ENCODE measurements at places on chromosomes 7 and 10.
A peak's percentile ranks its signal among the peaks of the same experiment; 100 is the strongest.

DNA sequence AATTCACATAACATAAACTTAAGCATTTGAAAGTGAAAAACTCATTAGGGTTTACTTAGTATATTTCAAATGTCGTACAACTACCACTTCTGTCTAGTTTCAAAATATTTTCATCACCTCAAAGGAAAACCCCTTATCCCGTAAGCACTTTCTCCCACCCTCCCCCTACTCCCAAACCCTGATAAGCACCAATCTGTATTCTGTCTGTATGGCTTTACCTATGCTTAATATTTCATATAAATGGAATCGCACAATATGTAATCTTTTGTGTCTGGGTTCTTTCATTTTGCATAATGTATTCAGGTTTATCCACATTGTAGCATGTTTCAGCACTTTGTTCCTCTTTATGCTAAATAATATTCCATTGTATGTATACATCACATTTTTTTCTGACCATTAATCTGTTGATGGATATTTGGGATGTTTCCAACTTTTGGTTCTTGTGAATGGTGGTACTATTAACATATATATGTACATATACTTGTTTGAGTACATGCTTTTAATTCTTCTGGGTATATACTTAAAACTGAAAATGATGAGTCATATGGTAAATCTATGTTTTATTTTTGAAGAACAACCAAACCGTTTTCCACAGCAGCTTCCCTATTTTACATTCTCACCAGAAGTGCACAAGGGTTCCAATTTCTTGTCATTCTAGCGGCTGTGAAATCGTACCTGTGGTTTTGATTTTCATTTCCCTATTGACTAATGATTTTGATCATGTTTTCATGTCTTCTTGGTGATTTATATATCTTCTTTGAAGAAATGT, 6.2 kb upstream of the STARD3NL start:
- DNase-seq = peak; percentile 4

DNA sequence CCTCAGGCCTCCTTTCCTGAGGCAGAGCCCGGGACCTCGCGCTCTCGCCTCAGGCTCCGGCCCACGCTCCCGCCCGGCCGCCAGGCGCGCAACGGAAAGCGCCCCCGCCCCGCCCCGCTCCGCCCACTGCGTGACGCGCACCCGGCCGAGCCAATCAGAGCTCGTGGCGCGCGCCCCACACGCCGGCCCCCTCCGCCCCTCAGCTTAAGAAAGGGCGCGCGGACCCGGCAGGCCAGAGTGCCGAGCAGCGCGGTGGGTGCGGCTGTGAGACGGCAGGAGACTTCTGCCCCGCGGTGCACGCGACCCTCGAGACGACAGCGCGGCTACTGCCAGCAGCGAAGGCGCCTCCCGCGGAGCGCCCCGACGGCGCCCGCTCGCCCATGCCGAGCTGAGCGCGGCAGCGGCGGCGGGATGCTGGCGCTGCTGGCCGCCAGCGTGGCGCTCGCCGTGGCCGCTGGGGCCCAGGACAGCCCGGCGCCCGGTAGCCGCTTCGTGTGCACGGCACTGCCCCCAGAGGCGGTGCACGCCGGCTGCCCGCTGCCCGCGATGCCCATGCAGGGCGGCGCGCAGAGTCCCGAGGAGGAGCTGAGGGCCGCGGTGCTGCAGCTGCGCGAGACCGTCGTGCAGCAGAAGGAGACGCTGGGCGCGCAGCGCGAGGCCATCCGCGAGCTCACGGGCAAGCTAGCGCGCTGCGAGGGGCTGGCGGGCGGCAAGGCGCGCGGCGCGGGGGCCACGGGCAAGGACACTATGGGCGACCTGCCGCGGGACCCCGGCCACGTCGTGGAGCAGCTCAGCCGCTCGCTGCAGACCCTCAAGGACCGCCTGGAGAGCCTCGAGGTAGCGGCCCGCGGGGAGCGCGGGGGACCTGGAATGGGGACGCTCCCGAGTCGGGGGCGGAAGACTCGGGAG, at the start of gene NPTX2:
TSS of gene NPTX2 (plus strand) at position 235 of the 909 bp plus-strand sequence. CDS start at position 412, 177 bp downstream.
- no peak for DNase-seq

GRCh38 chr10:18332048-18332447, 191.8 kb downstream of the CACNB2 start:
- DNase-seq = no peak

- no peak for DNase-seq
These were observed 198.2 kb upstream of the CSTF2T start for GRCh38 chr10:51897560-51897959.

DNA sequence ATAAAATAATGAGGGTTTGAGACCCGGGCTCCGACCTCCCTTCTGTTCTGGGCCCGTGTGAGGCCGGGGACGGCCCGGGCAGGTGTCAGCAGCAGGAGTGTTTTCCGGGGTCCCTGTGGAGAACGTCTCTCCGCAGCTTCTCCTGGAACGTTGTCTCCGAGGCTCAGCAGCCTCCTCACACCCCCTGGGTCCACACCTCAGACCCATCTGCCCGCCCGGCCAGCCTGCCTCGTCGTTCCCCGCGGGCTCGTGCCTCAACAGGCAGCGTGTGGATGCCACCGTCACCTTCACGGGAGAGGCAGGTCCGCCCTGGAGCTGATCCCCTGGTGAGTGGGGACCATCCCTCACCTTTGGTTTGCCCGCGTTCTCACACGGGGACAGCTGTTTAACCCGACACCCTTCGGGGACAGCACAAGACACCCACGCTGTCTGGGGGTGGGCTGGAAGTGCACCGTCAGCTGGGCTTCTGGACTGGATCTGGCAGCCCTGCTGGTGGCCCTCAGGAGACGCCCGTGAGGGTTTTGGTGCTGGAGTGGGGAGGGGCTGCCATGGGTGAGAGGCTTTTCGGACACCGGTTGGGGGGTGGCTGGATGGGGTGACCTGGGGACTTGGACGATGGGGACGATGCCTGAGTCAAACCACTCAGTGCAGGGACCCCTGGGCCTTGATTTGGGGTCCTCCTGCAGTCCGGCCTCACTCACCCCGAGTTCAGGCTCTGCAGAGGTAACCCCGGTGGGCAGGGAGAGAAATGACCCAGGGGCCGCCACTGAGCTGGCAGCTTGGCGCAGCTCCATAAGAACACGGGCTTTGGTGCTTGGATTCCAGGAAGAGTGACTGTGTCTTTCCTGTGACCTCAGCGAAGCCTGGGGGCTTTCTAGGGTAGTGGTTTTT, 131.7 kb downstream of the DNAJB6 start:
- no peak for DNase-seq

- no peak for DNase-seq
These were observed 55.6 kb upstream of the MKLN1 start for GRCh38 chr7:131272086-131272485.

GRCh38 chr7:25391295-25391861, 163.1 kb upstream of the NPVF start:
- no peak for DNase-seq

GRCh38 chr7:144134116-144134515, 11.1 kb downstream of the OR2A14 start:
- DNase-seq = no peak

DNA sequence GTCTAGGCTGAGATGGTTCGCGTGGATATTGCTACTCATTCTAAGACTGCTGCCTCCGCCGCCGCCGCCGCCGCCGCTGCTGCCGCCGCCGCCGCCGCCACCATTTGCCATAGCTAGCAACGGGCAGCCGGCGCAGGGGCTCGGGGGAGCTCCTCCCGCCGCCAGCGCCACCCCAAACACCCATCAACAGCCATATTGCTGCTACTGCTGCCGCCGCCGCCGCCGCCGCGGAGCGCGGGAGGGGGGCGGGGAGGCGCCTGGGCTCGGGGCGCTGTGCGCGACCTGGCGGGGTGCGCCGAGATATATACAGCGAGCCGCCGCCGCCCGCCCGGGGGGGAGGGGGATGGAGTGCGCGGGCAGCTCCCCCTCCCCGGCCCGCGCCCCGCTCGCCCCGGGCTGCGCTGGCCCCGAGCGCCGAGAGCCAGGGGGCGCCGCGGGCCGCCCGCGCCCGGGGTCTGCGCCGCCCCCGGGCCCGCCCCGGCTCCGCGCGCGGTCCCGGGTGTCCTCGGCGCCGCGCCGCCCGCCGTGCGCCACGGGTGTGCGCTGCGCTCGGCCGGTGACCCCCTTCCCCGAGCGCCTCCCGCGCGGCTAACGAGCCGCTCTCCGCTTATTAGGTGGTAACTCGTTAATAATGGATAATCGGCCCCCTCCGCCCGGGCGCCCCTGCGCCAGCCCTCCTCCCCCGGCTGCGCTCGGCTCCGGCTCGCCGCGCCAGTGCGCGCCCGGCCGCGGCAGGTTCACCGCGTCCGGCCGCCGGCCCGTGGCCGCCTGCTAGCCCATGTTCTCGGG, at the start of gene KCNMA1:
TSS of gene KCNMA1 (minus strand) at position 277 of the 789 bp plus-strand sequence.
- DNase-seq = no peak

GRCh38 chr10:100829097-100829870, 83.5 kb upstream of the SLF2 start:
- no peak for DNase-seq

GRCh38 chr10:66519616-66520015, 406.2 kb upstream of the LRRTM3 start:
- no peak for DNase-seq

- DNase-seq = no peak
These were observed 123.6 kb downstream of the TCF7L2 start for GRCh38 chr10:113073549-113074189.

GRCh38 chr7:114539575-114539974, 125.0 kb downstream of the FOXP2 start:
- DNase-seq = no peak

DNA sequence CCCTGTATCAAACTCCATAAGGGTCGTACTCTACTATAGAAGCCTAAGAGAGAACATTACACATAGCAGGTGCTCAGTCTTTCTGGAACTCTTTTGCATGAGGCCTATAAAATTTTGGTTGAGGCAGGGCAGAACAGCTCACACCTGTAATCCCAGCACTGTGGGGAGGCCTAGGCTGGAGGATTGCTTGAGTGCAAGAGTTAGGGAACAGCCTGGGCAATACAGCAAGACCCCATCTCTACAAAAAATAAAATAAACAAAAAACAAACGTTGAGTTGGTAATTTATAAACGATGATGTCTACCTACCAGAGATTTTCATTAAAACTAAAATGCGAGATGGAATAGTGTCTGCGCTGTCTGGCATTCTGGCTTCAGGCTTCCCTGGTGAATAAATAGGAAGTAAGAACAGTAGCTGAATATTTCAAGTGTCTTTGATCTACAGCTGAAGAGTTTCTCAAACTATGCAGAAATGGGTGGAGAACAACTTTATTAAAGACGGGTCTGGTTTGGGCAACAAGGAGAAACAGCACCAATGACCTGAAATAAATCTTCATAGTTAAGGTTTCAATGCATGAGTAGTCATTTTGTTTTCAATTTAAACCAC, 774 bp downstream of the PON2 start:
- no peak for DNase-seq

GRCh38 chr10:15742836-15743235, 23.1 kb upstream of the ITGA8 start:
- DNase-seq = no peak

DNA sequence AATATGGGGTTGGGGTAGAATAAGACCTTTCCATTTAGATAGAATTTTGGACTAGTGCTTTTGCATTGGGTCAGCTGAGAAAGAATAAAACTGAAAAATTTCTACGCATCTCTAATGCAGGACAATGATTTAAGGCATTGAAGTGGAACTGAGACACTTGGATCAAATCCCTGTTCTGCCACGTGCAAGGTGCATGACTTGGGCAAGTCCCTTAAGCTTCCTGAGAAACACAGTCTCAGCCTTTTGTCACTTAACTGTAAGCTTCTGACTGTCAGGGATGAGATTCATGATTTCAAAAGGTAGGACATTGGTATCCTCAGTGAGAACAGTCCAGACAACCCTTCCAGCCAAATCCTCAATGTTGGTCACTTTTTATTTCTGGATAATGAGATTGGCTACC, 59.2 kb downstream of the ENTPD1 start:
- no peak for DNase-seq

DNA sequence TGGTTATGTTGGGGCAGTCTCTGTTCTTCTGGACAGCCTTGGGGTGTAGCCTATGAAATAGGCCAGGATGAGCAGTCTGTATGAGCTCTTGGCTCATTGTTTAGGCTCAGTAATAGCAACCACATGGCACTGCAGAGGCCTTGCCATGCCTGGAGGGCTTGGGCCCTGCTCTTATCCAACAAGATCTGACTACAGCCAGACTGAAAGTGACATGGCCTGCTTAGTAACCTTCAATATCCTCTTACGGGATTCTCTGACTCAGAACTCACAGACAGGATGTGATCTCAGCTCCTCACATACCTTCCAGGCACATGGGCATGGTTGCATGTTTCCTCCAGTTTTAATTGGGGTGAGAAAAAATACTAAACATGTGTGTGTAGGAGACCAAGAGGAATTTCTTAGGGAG, 289.3 kb downstream of the PTEN start:
- no peak for DNase-seq

DNA sequence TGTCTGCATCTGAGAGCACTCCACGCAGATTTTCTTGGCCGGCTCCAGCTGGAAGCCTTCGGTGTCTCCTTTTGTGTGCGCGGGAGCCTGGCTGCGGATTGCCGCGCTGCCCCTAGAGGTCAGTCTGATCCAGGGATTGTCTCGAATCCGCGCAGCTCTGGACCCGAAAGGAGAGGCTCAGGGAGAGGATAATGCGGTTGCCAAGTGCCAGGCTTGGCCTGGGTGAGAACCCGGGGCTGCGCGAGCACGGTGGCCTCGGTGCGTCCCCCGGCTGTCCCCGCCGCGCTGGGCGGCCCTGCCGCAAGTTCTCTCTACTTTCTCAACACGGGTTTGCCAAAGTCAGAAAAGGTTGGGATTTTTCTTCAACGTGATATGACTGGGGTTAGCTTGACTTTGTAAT, 140.9 kb downstream of the ADCYAP1R1 start:
- DNase-seq = no peak

- no peak for DNase-seq
These were observed 4.0 kb upstream of the ZCCHC24 start for GRCh38 chr10:79449181-79450146.

- no peak for DNase-seq
These were observed 10.5 kb downstream of the SKAP2 start for GRCh38 chr7:26853788-26854393.

GRCh38 chr7:116152276-116152675, 58.1 kb upstream of the TES start:
- DNase-seq = no peak

DNA sequence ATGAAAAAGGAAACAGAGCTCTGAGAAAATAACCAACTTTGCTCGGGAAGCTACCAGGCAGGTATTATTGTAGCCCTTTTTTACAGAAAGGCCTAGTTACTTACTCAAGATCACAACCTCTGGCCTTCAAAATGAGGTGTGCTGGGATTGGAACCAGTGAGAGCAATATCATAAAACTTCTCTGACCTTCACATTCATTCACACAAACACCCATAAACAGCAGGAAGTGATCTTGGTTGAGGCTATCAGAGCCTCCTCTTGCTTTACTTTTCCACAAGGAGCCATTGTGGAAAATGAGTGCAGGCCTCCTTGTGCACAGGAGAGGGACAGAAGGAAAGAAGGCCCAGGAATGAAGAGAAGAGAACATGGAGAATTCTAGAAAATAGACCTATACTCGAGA, 204.5 kb upstream of the NPVF start:
- no peak for DNase-seq
